ENCODE measurements at places on chromosomes 16 and 17.

DNA sequence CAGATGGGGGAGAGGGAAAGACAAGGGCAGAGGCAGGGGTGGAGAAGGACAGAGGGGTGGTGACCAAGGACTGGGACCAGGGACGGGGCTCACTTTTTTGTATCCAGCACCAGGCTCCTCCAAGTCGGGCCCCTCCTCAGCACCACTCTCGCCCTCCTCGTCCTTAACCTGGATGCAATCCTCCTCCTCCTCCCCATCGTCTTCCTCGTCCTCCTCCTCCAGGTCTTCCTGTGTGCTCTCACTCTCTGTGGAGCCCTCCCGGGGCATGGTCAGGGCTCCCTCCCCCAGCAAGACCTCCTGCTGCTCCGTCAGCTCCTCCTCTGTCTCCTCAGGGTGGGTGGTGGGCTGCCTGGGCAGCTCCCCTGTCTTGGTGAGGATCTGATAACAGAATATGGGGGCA, 16.8 kb downstream of the G6PC3 start:
- no peak overlapping the region for H3K4me3 ChIP-seq
- peaks cover 16% of the 10 kb centered on the region for H3K4me1 ChIP-seq
- no peak for DNase-seq
- H3K27ac ChIP-seq, result peak overlapping the region; percentile 87

- H3K27me3 ChIP-seq, result no peaks in the 10 kb centered on the region
- H3K4me1 ChIP-seq, result no peaks in the 10 kb centered on the region
- H3K36me3 ChIP-seq, result peaks cover 92% of the 10 kb centered on the region
- H3K4me3 ChIP-seq, result no peak overlapping the region
- no peak overlapping the region for H3K27ac ChIP-seq
- no peak for DNase-seq
Observed at GRCh38 chr17:44863061-44863918, 15.6 kb downstream of the HIGD1B start.

- no peaks in the 10 kb centered on the region for H3K36me3 ChIP-seq
- no peak for DNase-seq
- H3K27me3 ChIP-seq, result no peaks in the 10 kb centered on the region
- H3K27ac ChIP-seq, result no peak overlapping the region
Observed at GRCh38 chr17:28151001-28151400, 108.5 kb downstream of the NLK start.

- no peak overlapping the region for H3K4me3 ChIP-seq
- H3K4me1 ChIP-seq, result no peaks in the 10 kb centered on the region
- H3K36me3 ChIP-seq, result no peaks in the 10 kb centered on the region
- no peak for DNase-seq
- no peak overlapping the region for H3K27ac ChIP-seq
Observed at GRCh38 chr16:87560428-87561199, 41.7 kb upstream of the JPH3 start.

DNA sequence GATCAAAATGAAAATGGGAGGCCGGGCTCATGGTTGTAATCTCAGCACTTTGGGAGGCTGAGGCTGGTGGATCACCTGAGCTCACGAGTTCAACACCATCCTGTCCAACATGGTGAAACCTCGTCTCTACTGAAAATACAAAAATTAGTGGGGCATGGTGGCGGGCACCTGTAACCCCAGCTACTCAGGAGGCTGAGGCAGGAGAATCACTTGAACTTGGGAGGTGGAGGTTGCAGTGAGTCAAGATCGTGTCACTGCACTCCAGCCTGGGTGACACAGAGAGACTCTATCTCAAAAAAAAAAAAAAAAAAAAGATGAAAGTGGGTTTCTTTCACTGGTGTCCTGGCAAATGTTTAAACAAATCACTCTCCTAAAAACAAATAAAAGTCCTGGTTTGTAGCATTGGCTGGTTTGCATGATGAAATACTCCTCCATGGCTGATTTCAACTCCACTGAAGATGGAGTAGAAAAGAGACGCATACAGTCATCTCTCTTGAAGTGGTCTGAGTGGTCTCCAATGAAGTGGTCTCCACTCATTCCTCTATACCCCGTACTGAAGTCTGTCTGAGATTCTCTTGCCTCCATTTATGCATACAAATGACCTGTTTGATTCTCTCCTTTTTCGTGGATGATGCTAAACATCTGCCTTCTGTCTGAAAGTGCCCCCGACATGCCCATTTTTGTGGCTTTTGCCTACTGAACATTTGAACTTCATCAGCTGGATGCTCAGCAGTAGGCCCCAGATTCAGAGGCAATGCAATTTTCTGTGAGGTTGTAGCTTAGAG, 153.0 kb upstream of the FAM20A start:
- H3K27ac ChIP-seq, result no peak overlapping the region
- no peaks in the 10 kb centered on the region for H3K36me3 ChIP-seq
- H3K4me1 ChIP-seq, result peaks cover 4% of the 10 kb centered on the region

Measured in tibial nerve (tissue), 4 donors.